ENCODE measurements at places on chromosomes 6 and 20. TPM values are rescaled to one million over a fixed set of nuclear protein-coding genes. Genes with fewer than 3 reads are reported as not detected.

The SLC12A5 gene
- total RNA-seq: not detected

The MUC22 gene
- total RNA-seq: not detected

The PCMT1 gene
- 86.0 TPM for total RNA-seq

The ZBP1 gene
- total RNA-seq: 6.1 TPM

The MACROD2 gene
- 0.95 TPM for total RNA-seq

The TAGAP gene
- 6.2 TPM for total RNA-seq

The MRPS18B gene
- total RNA-seq: 23.6 TPM

The KIAA0408 gene
- 0.68 TPM for total RNA-seq

The NOTCH4 gene
- total RNA-seq: 23.6 TPM

The ADTRP gene
- not detected for total RNA-seq

The GABRR1 gene
- total RNA-seq: not detected

The RAET1G gene
- total RNA-seq: not detected

The ERVFRD-1 gene
- total RNA-seq: not detected

All from thoracic aorta (tissue), 2 donors.